Brain microvascular endothelial cell (primary cell): ENCODE measurements at places on chromosomes 16 and 17.

GRCh38 chr16:30867747-30868146 lies 26.1 kb downstream of the BCL7C start:
- DNase-seq: no peak

GRCh38 chr16:46688101-46688653 lies 801 bp downstream of the VPS35 start:
- no peak for DNase-seq

- DNase-seq: peak; percentile 11
Measured at GRCh38 chr17:56629531-56630075, 36.1 kb downstream of the NOG start.

- no peak for DNase-seq
Measured at GRCh38 chr16:53433930-53434376, 318 bp upstream of the RBL2 start.

DNA sequence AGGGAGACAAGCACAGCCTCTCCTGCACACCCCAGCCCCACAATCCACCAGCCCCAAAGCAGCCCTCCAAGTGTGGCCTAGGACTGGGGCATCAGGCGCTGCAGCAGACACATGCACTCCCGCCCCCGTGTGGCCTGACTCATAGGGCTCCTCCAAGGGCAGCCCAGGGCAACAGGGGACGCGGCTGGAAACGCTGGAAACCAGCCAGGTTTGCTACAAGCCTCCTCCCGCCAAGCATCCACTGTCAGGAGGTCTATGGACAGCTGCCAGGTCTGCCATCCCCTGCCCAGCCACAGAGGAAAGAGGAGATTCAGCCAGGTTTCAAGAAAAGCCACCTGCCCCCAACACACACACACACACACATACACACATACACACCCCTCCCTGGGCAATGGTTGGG lies 25.8 kb downstream of the SRCIN1 start:
- peak; percentile 14 for DNase-seq

DNA sequence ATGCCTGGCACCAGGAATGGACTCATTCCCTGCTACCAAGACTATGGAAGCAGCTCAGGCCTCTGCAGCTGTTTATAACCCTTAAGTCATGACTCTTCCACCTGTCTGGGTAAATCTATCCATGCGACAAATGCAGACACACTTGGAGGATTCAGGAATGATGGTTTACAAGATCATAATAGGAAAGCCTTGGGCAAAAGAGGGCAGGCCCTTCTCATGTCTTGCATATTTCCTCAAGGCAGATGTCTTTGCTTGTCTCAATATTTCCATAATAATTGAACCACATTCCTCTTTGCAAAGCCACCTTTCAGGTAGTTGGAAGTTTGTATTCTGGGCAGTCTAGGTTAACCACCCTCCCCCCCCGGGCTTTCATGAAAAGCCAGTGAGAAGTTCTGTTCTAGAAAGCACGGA lies 884 bp upstream of the JPT1 start:
- DNase-seq: no peak

DNA sequence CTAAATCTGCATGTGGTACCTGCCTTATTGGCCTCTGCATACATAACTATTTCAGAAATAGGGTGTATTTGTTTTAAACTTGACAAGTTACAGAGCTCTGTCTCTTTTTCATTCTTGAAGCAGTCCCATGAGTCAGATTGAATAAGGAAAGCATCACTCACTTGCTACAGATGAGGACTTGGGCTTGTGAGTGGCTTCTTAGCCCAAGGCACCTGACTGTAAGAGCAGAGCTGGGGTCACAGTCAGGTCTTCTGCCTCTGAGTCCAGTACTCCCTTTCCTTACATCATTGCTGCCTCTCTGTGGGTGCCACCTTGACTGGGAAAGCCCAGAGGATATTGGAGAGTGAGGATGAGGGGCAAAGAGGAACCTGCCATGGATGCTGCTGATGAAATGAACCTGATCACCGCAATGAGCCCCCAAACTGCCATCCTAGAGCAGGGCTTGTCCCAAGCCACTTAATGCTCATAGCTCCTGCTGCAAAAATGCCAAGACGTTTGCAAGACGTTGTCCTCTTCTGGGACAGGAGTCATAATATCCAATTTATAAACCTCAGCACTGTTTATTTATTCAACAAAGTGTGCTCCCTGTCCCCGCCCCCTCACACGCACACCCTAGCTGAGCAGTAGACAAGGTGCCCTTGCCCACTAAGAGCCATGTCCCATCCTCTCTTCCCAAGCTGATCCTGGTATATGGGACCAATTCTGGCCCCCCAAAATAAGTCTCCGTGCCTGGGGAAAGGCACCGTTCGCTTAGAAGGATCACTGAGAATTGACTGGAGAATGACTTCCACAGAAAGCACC lies 74.1 kb downstream of the CCDC182 start:
- DNase-seq: no peak

GRCh38 chr16:85430523-85431421 lies 182.3 kb upstream of the GSE1 start:
- no peak for DNase-seq

- no peak for DNase-seq
Measured at GRCh38 chr16:64615630-64616280, 506.1 kb downstream of the CDH11 start.

GRCh38 chr17:71900621-71901229 lies 220.1 kb upstream of the SOX9 start:
- DNase-seq: peak; percentile 33

- DNase-seq: peak; percentile 91
Measured at GRCh38 chr17:41404024-41404671, 6.7 kb upstream of the KRT31 start.

- DNase-seq: no peak
Measured at GRCh38 chr17:40327735-40328385, 18.9 kb downstream of the RARA start.

GRCh38 chr17:58591455-58591854 lies 77.0 kb upstream of the MTMR4 start:
- no peak for DNase-seq

DNA sequence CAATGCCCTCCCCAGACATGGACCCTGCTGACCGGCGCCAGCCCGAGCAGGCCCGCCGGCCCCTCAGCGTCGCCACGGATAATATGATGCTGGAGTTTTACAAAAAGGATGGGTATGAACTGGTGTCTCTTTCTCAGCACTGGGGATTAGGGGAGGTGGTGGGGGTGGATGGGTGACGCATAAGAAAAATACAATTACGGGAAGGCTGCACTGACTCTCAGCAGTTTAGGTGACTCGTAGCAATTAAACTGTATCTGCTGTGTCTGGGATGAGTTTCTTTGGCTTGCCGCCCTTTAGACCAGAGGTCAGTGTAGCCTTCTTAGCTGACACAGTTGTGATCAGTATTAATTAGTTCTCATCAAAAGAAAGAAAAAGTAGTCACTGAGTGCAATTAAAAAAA lies 59.0 kb downstream of the ELAC2 start:
- no peak for DNase-seq
